NCI-H1694 treated with DMSO at 0.1 percent for 48 hours (cell line): ENCODE measurements at places on chromosomes 1 and 21.

GRCh38 chr21:36508948-36509347 is 29.0 kb upstream of the CLDN14 start:
- DNase-seq: no peak

DNA sequence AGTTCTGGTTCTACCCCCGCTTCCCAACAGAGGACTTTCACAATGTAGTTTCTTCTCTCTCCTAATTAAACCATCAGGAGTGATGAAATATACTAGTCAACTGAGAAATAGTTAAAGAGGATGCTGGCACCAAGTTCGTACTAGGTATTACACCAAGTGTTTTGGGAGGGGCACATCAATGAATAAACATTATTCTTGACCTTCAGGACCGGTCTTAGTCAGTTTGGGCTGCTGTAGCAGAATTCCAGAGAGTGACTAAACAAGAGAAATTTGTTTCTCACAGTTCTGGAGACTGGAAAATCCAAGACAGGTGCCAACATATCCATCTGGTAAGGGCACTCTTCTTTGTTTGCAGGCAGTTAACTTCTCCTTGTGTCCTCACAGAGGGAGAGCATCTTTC is 103.8 kb downstream of the SPATA17 start:
- DNase-seq: no peak

DNA sequence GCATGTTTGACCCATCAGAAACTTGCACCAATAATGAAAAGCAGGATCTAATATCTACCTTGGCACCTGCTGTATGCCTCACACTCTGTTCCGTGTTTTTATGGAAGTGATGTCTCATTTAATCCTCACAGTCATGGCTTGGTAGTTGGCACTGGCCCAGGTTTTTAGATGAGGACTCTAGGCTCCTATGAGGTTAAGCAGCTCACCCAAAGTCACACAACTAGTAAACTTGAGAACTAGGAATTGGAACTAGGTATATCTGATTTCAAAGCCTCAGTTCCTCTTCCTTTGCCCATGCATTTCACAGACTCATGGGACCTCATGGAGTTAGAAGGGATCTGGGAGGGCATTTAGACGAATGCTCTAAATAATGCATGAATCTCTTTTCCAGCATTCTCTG is 21.3 kb upstream of the TARBP1 start:
- DNase-seq: no peak

DNA sequence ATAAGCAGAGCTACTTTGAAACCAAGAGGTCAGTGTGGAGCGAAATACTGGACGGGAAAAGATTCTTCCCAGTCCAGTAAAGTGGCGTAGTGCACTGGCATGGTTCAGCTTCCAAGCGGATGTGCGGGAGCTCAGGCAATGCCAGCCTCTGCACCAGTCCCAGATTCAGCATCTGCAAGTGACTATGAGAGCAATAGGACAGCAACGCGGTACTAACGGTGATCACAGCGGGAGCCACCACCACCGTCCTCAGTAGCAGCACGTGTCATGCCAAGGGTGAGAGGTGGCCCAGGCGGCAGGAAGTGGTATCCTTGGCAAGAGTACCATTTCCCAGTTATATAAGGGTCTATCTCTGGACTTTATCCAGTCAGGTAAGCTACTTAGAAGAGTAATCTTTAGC is 17.8 kb downstream of the PLD5 start:
- DNase-seq: no peak

- no peak for DNase-seq
Observed at GRCh38 chr1:234627009-234627950, 17.3 kb upstream of the IRF2BP2 start.

DNA sequence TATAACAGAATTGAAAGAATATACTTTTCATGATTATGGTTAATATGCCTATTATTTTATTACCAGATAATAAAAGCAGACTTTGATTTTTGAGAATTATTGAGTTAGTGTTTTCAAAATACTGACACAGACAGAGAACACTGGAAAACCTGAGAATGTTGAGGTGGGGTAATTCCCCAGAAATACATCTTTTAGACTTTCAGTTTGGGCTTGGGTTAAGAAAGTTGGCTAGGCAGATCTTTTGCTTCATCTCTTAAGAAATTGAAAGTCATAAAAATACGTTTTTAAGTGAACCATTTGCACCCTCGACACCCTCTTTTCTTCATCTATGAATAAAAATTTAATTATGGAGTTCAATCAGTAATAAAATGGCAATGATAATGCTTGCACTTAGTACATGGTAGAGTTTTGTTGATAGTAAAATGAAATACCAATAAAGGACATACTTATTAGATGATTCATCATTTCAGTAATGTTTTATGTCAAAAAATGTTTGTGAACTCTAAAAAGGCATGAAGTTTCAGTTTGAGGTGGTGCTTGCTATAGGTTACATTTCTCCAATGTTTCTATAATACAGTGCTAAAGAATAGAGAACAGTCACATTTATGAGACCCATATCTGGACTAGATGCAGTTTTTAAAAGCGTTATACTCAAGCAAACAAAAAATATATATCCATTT is 1.9 kb upstream of the SAMSN1 start:
- no peak for DNase-seq

GRCh38 chr1:209675565-209676154 is 448 bp downstream of the G0S2 start:
- no peak for DNase-seq

DNA sequence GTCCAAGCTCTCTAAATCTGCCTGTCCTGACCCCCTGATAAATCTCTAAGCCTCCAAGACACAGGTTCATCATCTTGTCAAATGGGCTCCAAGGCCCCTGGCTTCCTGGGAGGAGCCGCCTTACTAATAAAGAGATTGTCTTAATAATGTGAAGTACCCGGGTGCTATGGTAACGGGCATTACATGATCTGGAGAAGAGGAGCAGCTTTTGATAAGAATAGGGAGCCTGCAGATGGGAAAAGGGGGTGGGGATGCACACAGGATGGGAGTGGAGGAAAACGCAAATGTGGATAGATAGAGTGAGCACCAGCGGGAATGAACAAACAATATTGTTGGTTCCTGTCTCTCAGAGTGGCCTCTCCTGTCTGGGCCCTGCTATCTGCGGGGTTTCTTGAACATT is 11.9 kb upstream of the RXRG start:
- no peak for DNase-seq

DNA sequence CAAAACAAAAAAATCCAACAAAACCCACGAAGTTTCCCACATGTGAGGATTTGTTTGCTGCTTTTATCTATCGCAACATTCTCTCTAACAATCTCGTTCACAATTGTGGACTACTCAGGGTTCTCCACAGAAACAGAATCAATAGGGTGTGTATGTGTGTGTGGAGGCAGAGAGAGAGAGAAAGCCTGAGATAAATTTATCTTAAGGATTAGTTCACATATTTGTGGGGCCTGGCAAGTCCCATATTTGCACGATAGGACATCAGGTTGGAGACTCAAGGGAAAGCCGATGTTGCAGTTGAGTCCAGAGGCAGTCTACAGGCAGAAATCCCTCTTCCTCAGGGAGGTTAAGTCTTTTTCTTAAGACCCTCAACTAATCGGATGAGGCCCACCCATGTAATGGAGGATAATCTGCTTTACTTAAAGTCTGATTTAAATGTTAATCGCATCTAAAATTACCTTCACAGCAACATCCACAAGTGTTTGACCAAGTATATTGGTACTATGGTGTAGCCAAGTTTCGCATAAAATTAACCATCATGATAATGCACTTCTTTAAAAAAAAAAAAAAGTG is 31.7 kb downstream of the ADAMTS1 start:
- no peak for DNase-seq

DNA sequence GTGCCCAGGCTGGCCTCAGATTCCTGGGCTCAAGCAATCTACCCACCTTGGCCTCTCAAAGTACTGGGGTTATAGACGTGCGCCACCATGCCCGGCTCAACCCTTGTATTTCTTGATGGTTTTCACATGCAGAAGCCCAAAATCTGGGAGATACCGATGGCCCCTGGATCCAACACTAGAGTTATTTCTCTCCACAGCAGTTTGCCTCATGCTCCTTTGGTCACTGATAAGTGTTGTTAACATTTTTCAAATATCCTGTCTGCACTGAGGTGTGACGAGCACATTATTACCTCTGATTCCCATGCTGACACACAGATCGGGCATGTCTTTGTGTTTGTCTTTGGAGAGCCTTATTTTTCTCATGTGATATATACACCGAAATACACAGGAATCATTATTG is 107.0 kb downstream of the KIF26B start:
- no peak for DNase-seq

DNA sequence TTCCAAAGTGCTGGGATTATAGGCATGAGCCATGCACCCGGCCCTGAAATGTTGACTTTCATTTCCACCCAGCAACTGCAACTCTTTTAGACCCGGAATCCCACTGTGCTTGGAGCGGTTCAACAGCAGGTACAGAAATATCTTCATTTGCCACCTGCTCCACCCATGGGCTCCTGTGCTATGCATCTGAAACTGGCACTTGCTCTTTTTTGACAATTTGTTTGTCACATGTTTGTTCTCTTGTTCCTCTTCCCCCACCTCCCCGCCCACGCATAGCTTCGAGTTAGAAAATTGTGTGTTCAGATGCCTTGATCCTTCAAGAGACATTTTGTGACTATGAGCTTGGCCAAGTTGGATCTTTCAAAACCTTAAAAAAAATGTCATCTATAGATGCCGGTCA is 2.4 kb upstream of the IFNLR1 start:
- no peak for DNase-seq

DNA sequence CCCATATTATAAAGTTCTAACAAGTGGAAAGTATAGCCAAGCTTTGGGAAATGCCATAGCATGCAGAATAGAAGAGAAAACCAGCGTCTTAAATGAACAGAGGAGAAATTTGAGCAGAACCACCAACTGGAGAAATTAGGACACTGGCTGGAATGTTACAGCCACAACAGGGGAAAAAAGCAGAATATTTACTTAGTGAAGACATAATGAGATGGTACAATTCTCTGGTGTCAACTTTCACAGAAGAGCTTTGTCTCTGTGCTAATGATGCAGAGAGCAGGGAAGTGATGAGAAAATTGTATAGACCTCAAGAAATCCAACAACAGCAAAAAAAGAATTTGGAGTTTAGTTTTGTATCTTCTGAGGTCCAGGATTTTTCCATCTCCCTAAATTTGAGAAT is 249.7 kb downstream of the KIF26B start:
- no peak for DNase-seq

DNA sequence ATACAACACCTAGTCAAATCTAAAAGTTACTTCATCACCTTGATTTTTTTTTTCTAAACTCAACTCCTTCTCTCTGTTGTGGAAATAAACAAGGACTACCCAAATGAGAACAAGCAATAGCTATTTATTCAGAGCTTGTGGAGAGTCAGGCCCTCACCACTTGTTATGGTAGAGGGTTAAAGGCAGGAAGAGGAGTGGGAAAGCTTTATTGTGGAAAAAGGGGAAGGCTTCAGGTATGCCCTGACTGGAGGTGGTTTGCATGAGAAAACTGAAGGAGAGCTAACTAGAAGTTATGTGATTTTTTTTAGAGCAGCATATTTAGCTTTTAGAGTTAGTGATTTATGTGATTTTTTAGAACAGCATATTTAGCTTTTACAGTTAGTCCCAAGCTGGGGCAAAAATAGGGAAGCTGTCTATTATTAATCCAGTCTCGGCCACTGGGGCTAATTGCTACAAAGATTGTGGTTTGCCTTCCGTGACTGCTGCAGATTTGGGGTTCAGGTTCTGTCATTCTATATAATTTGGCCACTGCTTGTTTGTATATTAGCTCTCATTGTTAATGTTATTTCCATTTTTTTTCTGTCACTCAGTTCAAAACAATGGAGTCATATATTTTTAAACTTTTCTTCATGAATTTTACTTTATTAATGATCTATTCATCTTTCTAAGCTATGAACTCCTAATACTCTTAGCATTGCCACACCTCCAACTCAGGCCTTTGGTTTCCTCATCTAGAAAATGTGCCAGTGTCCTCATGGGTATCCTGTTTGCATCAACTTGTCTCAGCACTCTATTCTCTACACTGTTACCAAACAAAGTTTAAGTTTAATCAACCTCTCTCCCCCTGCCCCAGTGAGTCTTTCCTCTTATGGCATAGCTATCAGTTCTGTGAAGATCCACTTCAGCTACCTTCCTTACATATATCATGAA is 713.0 kb downstream of the BRINP3 start:
- DNase-seq: no peak

- DNase-seq: no peak
Observed at GRCh38 chr1:162281426-162281825, 95.2 kb downstream of the SPATA46 start.

GRCh38 chr1:35047188-35047858 is 15.6 kb upstream of the ZMYM6 start:
- DNase-seq: no peak

GRCh38 chr1:33966346-33967141 is 102.7 kb downstream of the HMGB4 start:
- no peak for DNase-seq

GRCh38 chr1:47875831-47876586 is 121.2 kb downstream of the TRABD2B start:
- no peak for DNase-seq

- no peak for DNase-seq
Observed at GRCh38 chr21:29351691-29352090, 53.0 kb downstream of the BACH1 start.

DNA sequence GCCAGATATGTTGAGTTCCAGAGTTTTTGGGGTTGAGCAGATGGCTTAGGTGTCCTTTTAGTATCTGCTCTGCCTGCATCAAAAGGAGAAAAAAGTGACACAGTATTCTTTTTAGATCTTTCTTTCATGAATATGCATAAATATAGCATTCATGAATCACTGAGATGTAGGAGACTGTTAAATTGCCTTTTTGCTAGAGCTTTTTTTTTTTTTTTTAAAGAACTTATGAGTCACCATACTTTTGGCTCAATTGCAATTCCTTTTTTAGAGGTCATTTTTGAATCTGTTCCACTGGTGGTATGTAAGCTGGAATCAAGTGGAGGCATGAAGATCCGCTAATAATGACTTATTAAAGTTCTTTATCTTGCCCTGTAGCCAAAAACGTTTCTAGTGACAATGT is 480.9 kb upstream of the ZRANB2 start:
- DNase-seq: no peak

GRCh38 chr1:101130673-101131072 is 105.1 kb upstream of the DPH5 start:
- DNase-seq: no peak

GRCh38 chr1:116436611-116436970 is 63.5 kb downstream of the ATP1A1 start:
- no peak for DNase-seq

DNA sequence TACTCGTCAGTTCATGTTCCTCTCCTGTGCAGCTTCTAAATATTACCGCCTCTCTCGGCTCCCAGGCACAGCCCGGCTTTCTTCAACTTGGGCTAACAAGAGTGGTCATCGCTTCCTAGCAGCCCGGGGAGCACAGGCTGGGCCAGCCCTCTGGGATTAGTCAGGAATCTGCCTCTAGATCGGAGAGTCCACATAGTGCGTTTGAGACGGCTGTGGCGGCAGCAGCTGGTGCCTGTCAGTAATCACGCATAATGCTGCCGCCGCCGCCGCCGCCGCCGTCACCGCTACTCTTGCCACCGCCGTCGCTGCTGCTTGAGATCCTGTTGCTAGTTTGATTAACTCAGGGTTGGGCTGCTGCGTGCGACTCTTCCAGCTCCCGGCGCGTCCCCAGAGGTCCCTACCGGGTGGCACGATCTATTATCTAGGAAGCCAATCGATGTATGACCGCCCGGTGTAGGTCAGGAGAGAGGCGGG is at the start of gene RXRG:
TSS of gene RXRG (minus strand) at position 230 of the 474 bp plus-strand sequence. CDS start 233 bp downstream, outside the sequence.
- peak; percentile 67 for DNase-seq
